Mammary epithelial cell (primary cell): ENCODE measurements at places on chromosomes 12 and 14.

GRCh38 chr14:63454436-63454835, 88.7 kb downstream of the PPP2R5E start:
- no peak for DNase-seq

- no peak for DNase-seq
Observed at GRCh38 chr14:38527502-38527878, 271.6 kb upstream of the CLEC14A start.

DNA sequence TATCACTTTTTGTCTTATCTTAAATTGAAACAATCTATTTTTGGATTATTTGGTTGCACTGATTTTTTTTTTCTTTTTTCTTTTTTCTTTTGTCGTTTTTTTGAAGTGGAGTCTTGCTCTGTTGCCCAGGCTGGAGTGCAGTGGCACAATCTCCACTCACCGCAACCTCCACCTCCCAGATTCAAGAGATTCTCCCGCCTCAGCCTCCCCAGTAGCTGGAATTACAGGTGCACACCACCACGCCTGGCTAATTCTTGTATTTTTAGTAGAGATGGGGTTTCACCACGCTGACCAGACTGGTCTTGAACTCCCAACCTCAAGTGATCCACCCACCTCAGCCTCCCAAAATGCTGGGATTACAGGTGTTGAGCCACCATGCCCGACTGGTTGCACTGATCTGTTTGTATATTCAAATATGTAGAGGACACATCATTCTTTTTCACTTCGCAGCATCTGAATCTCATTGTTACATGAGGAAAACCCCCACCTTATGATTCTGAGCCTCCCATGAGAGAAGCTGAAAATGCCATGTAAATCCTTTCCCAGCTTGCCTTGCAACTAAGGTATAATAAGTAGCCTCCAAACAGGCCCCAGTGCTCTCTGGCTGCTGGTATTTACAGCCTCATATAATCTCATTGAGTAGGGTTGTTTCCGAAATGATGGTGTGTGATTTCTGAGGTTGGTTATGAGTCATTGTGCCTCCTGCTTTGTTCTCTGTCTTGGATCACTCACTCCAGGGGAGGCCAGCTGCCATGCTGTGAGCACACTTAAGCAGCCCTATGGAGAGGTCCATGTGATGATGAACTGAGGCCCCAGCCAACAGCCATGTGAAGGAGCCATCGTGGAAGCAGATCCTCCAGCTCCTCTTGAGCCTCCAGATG, 5.2 kb upstream of the HSP90B1 start:
- DNase-seq: peak; percentile 85

DNA sequence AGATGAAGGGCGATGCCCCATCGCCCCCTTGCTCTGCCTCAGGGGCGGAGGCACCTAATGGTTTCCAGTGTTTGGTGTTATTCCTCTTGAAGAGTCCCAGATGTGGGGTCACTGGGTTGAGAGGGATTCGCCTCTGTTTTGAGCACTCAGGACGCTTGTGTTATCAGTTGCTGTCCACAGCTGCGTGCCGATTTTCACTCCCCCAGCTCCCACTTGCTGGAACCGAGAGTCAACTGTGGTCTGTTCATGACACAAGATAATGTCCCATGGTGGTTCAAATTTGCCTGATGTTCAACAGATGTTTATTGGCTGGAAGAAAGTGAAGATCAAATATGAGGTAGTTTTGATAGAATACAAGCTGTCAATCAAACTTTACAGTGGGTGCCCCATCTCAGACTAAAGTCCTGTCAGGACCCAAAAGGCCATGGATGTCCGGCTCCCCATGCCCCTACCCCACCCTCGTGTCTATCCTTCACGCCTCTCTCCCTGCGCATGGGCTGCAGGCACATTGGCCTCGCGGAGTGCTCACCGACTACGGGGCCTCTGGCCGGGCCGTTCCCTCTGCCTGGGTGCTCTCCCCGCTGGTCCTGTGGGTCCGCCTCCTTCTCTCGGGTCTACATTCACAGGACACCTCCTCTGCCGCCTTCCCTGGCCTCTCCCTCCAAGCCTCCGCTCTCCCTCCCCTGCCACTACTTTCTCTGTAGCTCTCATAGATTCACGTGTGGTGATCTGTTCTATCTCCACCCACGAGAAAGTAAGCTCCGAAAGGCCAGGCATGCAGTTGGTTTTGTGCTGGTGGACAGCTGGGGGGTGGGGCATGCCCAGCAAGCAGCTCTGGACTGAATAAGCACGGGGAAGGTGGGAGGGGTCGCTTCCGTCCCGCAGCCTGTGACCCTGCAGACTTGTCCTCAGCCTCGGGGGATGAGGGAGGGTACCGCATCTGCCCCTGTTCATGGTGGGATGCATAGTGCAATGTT, 6.8 kb upstream of the TRAF3 start:
- DNase-seq: no peak

GRCh38 chr12:51869931-51870330, 18.0 kb upstream of the ANKRD33 start:
- DNase-seq: no peak

- DNase-seq: no peak
Observed at GRCh38 chr12:44558340-44559100, 317.6 kb downstream of the NELL2 start.

DNA sequence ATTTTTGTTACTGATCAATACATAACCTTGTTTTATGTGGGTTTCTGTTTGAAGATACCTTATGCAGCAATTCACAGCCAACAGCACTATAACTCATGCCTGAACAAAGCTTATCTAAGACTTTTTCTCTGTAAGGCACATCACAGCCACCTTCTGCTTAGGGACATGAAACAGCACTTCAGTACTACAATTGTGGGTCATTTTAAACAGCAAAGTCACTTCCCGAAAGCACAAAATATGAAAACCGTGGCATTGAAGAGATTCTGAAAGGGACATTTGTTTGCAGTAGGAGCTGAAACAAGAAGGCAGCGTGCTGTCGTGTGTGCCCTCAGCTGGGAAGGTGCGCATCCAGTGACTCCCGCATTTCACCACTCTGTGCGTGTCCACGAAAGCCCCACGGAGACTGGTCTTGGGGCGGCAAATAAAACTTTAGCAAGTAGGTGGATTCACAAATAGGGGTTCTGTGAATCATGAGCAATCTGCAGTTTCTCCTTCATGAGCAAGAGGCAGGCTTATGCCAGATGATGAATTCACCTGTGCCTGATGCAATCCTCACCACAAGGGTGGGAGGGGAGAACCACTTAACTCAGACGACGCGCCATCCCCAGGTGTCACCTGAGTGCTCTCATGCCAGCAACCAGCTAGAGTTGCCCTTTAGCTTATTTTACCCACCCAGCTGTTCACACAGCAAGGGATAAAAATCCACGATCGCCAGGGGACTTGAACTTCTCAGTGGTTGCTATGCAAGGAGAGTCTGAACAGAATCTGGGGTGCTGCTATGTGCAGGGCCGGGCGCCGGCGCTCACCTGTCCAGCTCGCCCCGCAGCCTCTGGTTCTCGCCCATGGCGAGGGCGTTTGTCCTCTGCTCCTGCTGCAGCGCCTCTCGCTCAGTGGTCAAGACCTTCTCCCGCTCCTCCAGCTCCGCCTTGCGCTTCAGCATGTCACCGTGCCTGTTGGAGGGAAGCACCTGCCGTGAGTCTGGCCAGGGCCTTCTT, 54.9 kb upstream of the GPR68 start:
- peak; percentile 87 for DNase-seq

DNA sequence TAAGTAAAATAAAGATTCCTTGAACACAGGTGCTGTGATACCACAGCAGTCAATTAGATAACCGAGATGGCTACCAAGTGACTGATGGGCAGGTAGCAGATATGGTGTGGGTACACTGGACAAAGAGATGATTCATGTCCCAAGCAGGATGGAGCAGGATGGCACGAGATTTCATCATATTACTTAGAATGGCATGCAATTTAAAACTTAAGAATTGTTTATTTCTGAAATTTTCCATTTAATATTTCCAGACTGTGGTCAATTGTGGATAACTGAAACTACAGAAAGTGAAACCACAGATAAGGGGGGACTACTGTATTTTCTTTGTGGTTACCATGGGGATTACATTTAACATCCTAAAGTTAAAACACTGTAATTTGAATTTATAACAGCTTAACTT, 7.5 kb upstream of the ZFP36L1 start:
- DNase-seq: no peak

DNA sequence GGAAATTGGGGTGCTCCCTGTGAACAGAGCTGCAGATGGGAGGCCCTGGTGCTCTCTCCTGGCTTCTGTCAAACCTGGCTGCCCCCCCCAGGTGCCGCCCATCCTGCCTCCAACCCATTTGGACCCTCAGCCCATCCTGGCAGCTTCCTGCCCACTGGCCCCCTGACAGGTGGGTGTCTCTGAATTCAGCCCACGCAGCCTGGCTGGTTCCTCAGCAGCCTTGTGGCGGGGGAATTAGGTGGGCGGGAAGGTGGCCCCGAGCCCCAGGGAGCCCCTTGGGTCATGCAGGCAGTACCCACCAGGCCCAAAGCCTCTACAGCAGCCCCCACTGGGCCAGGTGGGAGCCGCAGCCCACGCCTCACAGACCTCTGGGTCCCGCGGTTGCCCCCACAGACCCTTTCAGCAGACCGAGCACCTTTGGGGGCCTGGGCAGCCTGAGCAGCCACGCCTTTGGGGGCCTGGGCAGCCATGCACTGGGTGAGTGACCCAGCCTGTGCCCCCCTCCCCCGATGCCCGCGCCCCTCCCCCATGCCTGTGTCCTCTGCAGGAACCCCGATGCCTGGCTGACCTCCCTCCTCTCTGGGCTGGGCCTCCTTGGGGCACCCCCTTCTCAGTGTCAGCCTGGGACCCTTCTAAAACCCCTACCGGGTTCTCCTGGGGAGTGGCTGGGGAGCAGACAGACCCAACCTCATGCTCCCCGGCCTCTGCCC, 28.9 kb downstream of the LRCOL1 start:
- no peak for DNase-seq

GRCh38 chr14:31855262-31855661, 221.8 kb upstream of the ARHGAP5 start:
- DNase-seq: no peak

- no peak for DNase-seq
Observed at GRCh38 chr12:75805905-75806304, 225.7 kb downstream of the PHLDA1 start.

GRCh38 chr12:88866881-88867280, 286.6 kb upstream of the KITLG start:
- no peak for DNase-seq

DNA sequence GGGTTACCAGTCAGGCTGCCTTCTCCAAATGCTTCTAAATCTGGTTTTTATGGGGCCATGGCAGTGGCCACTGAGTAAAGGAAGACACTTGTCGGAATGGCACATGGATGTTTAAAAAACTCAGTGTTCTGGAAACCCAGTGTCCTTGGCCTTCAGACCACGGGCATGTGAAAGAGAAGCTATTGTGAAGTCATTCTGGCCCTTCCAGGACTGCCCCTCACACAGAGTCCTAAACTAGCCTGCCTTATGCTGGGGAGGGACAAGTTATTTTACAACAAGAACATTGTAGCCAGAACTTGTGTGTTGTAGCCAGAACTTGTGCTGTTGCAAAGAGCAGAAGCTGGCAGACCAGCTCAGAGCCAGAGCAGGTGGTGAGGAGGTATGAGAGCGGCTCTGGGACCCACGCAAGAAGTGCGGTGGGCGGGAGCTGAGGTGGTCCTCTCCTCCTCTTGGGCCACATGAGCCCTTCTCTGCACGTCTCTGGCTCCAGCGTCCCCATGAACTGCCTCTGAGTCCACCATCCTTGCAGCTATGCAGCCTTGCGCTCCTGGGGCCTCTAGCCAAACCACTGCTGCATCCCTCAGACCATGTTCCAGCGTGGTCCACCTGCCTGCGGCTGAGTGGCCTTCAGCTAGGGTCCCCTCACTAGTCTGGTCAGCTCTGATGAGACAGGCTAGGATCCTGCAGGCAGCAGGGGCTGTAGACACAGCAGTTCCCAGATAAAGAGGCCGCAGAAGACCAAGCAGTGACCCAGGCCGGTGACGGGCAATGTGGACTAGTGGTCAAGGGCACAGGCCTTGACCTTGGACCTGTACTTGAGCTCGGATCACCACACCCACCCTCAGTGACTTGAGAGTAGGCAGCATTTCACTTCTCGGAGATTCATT, 32.5 kb downstream of the MMAB start:
- no peak for DNase-seq

GRCh38 chr12:124411953-124412645, 117.2 kb downstream of the RFLNA start:
- no peak for DNase-seq

GRCh38 chr14:98347686-98348085, 924.3 kb downstream of the BCL11B start:
- no peak for DNase-seq

DNA sequence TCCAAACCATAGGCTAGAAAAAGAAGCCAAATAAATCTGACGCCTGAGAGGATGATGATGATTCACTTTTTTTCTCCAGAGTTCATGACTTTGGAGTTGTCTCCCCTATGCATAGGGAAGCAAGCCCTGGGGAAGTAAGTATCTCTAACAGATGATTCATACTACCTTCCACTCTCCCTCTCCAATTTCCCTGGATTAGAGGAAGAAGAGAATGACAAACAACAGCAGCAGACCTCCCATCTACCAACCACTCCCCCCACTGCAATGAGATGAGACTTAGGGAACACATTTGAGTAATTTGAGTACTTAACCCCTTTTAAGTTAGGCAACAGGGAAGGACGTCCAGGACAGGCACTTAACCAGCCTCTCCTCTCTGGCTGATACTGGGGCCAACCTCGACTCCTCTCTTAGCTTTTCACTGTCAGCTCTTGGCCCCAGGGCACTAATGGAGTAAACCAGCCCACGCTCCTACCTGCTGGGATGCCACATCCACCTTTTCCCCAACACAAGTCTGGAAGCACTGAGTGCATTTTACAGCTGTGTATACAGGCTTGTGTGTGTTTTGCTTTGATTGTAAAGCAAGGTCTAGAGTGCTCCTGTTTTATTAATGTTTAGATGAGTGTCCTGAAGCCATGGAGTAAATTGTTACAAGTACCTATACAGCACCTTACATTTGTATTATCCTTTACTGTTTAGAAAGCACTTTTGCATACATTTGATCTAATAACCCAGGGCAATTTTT, 180.7 kb downstream of the PHLDA1 start:
- peak; percentile 89 for DNase-seq

- no peak for DNase-seq
Observed at GRCh38 chr14:79947440-79948054, 263.8 kb downstream of the DIO2 start.

DNA sequence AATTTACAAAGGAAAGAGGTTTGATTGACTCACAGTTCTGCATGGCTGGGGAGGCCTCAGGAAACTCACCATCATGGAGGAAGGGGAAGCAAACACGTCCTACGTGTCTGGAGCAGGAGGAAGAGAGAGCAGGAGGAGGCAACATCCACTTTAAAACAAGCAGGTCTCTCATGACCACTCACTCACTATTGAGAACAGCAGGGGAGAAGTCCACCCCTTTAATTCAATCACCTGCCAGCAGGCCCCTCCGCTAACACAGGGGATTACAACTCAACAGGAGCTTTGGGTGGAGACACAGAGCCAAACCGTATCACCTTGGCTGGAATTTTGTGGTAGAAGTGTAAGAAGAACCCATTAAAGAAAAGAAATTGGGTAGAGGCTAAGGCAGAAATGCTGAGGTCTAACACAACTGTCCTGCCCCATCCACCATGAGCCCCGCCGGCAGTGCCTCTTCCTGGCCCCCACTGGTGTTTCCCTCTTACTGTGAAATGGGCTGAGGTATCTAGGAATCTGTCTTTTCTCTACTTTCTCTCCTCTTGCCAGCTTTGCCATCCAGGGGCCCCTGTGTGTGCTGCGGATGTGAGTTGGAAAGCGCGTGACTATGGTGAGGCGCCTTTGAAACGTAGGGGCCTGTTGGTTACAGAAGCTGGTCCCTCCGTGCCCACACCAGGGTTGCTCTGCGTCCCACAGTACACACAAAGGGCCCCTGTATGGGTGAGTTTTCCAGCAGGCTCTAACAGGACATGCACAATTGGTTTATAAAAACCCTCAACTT, 108.0 kb upstream of the TMEM132D start:
- DNase-seq: no peak

- no peak for DNase-seq
Observed at GRCh38 chr12:18853570-18854366, 115.8 kb downstream of the CAPZA3 start.
